Activated effector memory CD4-positive, alpha-beta T cell treated with Interleukin-2 at 50 U/mL for 16 hours (primary cell): ENCODE measurements at places on chromosomes 12 and 14.

DNA sequence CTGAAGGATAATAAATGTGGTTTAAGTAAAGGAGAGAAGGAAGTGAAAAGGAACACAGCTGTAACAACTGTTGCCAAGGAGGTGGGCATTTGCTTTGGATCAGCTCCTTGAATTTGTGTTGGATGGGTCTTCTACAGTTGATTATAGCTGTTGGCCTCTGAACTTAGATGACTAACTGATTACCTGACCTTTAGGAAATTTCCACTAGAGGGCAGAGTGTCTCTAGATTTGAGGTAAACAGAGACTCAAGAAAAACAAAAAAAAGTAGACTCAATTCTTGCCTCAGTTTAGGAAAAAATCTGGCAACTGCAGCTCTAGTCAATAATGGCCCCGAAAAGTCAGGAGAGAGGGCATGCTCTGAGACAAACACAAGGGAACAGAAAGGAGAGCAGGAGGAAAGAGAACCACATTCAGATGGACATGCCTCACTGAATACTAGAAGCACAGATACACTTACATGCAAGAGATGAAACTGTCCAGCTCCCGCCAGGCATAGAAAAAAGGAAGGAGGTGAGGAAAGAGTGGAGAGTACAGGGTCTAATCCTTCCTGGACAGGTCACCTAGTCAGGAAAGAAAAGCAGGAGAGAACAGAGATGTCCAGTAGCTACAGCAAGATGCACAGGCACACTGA, 20.6 kb downstream of the COX14 start:
- DNase-seq, result no peak

GRCh38 chr14:68181519-68182326, 362.1 kb downstream of the RAD51B start:
- no peak for DNase-seq

DNA sequence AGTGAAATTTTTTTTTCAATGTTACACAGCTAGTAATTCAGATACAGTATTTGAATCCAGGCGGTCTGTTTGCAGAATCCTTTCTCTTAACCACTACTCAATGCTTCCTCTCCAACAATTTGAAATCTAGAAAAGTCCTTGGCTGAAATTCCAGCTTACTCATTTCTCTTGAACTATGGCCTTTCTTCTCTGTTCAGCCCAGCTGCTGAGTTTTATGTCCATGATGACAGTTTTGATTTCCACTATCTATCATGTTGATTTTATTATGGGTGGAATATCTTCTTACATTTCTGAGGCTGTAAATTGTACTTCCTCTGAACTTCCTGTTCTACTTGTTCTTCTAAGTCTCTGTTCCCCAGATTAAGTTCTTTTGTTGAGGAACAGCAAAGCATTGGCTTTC, 315.3 kb downstream of the DIO2 start:
- DNase-seq, result no peak

- DNase-seq, result no peak
Observed at GRCh38 chr14:59187118-59187517, 1.3 kb upstream of the DAAM1 start.

DNA sequence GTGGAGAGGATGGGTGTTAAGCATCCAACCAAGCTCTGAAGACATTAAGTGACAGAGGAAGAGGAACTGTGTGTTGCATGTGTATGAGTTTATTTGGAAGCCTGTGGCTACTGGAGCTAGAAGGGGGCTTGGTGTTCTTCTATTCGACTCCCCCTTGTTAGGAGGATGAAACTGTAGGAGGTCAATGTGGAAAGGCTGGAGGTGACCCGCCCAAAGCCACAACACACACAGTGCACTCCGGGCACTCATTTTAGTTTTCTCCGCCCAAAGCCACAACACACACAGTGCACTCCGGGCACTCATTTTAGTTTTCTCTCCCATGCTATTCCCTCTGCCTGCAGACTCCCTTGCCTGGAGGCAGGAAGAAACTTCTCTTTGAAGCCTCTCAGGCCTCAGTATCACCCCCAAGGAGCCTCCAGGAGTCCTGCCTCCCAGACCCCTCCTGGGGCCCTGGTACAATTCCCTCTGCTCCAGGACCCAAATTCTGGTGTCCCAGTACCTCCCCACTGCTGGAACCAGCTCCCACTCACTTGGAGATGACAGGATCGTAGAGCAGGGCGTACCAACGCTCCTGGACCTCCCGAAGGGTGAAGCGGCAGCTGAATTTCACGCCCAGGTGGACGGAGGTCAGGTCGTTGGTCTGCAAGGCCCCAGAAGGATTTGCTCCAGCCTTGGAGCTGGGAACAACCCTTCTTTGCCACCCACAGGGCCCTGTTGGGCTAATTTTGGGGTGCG, 3.8 kb downstream of the MCRS1 start:
- DNase-seq, result no peak

DNA sequence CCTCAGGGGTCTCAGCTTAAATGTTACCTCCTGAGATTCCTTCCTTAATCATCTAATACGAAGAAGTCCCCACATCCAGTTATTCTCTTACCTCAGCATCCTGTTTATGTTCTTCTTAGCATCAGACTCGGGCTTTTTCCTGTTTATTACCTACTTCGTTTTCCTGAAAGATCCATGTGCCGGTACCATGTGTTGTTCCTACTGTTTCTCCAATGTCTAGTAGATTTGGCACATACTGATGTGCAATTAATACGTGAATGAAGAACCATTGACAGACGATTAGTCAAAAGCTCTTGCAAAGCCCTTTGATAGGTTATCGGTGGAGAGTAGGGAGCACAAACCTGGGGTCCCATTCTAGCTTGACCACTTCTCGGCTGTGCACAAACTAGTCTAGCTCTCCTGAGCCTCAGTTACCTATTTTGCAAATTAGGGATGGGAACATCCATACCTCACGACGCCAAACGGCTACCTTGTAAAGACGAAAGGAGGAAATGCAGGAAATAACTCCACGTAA, 735 bp upstream of the MAPKAPK5 start:
- no peak for DNase-seq

GRCh38 chr12:53746592-53747092, 5.1 kb downstream of the CISTR start:
- DNase-seq, result peak; percentile 71

DNA sequence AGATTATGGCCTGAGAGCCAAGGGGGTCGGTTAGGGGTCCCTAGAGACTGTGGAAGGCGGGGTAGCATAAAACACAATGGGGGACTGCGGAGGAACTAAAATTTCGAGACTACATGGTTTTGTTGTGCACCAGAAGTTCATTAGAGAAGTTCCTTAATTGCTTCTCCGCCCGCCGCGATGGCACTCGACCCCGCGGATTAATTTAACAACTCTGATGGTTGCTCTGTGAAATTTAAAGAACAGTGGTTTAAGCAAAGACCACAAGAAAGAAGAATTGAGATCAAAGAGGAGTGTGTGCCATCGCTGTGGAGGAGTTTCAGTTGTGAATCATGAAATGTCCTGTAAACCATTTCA, 1.4 kb upstream of the CCDC88C start:
- DNase-seq, result no peak

GRCh38 chr14:36086629-36087395, 89.7 kb downstream of the PTCSC3 start:
- no peak for DNase-seq

GRCh38 chr12:110345176-110345661, 58.3 kb downstream of the ANAPC7 start:
- no peak for DNase-seq

DNA sequence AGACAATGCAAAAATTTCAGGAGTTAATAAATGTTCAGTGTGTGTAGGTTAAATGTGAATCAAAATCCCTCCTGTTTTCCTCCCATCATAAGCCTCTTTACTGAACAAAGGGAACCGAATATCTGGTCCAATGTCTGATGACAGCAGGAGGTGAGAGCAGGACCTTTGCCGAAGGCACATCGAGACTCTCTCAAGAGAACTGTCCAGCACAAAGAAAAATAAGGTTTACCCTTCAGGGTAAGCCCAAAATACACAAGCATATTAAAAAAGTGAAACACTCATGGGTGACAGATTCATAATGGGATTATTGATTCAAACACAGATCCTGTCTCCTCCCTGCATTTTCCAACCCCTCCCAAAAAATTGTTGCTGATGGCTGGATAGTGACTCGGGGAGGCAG, 4.2 kb upstream of the VSX2 start:
- DNase-seq, result no peak
